ENCODE measurements at places on chromosomes 1 and 21. TPM values are rescaled to one million over a fixed set of nuclear protein-coding genes. Genes with fewer than 3 reads are reported as not detected.

- no peak for DNase-seq
- no peak overlapping the region for H3K4me3 ChIP-seq
- peaks cover 17% of the 10 kb centered on the region for H3K36me3 ChIP-seq
- peaks cover 94% of the 10 kb centered on the region for H3K4me1 ChIP-seq
Measured at GRCh38 chr1:109498161-109498801, 4.4 kb downstream of the CYB561D1 start.

GRCh38 chr1:232629250-232630046 lies 485 bp downstream of the SIPA1L2 start:
- peaks cover 28% of the 10 kb centered on the region for H3K4me1 ChIP-seq
- H3K27me3 ChIP-seq: no peaks in the 10 kb centered on the region
- H3K36me3 ChIP-seq: no peaks in the 10 kb centered on the region
- DNase-seq: no peak
- H3K27ac ChIP-seq: no peak overlapping the region

The LINGO4 gene
- total RNA-seq: 0.52 TPM

The APCS gene
- total RNA-seq: not detected

GRCh38 chr1:24155011-24155782 lies 12.3 kb upstream of the IL22RA1 start:
- no peaks in the 10 kb centered on the region for H3K36me3 ChIP-seq
- peaks cover 7% of the 10 kb centered on the region for H3K4me1 ChIP-seq
- H3K4me3 ChIP-seq: no peak overlapping the region
- no peak for DNase-seq

DNA sequence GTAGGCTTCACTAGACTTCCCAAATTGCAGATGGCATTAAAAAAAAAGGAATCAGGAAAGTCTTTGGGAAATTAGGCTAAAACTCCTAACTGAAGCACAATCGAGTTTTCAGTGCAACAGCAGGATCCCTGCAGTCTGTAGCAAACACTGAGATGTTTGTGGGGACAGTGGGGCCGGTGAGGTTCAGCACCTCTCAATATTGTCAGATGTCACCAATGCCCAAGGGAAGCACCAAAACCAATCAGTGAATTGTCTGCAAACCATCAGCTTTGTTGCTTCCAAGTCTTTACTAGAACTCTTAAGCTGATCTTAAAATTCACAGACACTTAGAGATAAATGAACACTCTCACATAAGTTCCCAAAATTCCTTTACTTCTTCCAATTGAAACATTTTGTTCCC lies 2.6 kb downstream of the ERG start:
- H3K36me3 ChIP-seq: no peaks in the 10 kb centered on the region
- no peaks in the 10 kb centered on the region for H3K27me3 ChIP-seq
- no peak overlapping the region for H3K27ac ChIP-seq

DNA sequence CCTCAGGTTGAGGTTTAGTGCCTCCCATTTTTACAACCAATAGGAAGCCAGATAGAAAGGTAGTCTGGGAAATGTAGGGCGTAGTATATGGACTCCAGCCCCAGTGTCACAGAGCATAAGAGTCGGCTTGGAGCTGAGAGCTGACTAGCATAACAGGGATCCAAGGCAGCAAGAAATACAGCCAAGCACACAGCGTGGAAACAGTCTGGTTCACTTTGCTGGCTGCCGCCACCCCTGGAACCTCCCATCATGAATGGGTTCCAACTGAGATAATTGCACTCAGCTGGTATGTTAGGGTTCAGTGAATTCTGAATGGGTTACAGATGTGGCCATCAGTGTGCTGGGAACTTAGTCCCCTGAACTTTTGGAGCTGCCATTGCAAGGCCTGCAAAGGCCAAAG lies 76.7 kb upstream of the GPR88 start:
- peaks cover 53% of the 10 kb centered on the region for H3K4me1 ChIP-seq
- H3K27me3 ChIP-seq: no peaks in the 10 kb centered on the region
- DNase-seq: no peak
- H3K4me3 ChIP-seq: no peak overlapping the region
- H3K27ac ChIP-seq: no peak overlapping the region

The TSPAN2 gene
- total RNA-seq: 1.3 TPM

DNA sequence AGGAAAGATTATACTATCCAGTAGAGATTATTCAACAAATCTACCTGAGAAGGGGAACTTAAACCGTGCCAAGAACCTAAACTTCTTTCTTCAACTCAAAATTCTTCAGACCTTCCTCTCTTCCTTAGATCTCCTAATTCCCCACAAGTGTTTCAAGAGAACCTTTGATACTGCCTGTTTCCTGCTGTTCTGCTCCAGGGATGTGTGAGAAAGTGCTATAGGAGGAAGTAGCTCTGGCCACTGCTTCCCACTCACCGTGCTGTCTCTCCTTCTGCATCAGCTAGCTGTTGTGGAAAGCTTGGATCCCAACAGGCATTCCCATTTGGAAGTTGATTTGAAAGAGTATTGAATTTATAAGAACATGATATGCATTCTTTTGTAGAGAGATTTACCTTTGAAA lies 4.5 kb upstream of the NOS1AP start:
- H3K27ac ChIP-seq: no peak overlapping the region
- H3K36me3 ChIP-seq: no peaks in the 10 kb centered on the region
- H3K27me3 ChIP-seq: peaks cover 9% of the 10 kb centered on the region
- DNase-seq: no peak

- peaks cover 5% of the 10 kb centered on the region for H3K4me1 ChIP-seq
- DNase-seq: no peak
- H3K27me3 ChIP-seq: peaks cover 2% of the 10 kb centered on the region
- H3K4me3 ChIP-seq: no peak overlapping the region
- no peak overlapping the region for H3K27ac ChIP-seq
Measured at GRCh38 chr1:212671342-212672031, 28.2 kb downstream of the BATF3 start.

- H3K27me3 ChIP-seq: no peaks in the 10 kb centered on the region
- no peaks in the 10 kb centered on the region for H3K4me1 ChIP-seq
- no peak overlapping the region for H3K4me3 ChIP-seq
- DNase-seq: no peak
- H3K27ac ChIP-seq: no peak overlapping the region
- no peaks in the 10 kb centered on the region for H3K36me3 ChIP-seq
Measured at GRCh38 chr1:100860397-100860991, 34.1 kb downstream of the EXTL2 start.

The NUP210L gene
- total RNA-seq: 0.23 TPM

GRCh38 chr1:232669981-232670747 lies 40.2 kb upstream of the SIPA1L2 start:
- no peak overlapping the region for H3K27ac ChIP-seq
- peaks cover 5% of the 10 kb centered on the region for H3K4me1 ChIP-seq
- H3K27me3 ChIP-seq: no peaks in the 10 kb centered on the region

The RNF223 gene
- total RNA-seq: not detected

GRCh38 chr1:37028981-37029617 lies 5.2 kb downstream of the GRIK3 start:
- no peak overlapping the region for H3K4me3 ChIP-seq
- no peaks in the 10 kb centered on the region for H3K27me3 ChIP-seq

DNA sequence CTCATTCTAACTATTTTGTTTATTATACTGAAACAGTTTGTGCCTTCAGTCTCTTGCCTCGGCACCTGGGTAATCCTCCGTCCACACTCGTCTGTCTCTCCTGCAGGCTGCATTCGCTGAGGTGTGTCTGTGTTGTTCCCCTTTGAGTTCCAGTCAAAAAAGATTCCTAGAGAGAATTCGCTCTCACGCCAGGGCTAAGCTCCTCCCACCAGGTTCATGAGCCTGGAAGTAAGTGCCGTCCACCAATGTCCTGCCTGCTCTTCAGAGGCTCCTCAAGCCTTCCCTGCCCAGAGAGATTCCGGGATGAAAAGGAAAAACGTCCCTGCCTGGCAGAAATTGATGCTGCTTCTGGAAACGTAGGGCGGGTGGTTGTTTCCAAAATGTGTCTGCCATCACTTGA lies 12.9 kb downstream of the KIAA2013 start:
- no peaks in the 10 kb centered on the region for H3K27me3 ChIP-seq
- no peaks in the 10 kb centered on the region for H3K4me1 ChIP-seq
- H3K27ac ChIP-seq: no peak overlapping the region
- no peak overlapping the region for H3K4me3 ChIP-seq
- H3K36me3 ChIP-seq: no peaks in the 10 kb centered on the region

The TNFAIP8L2 gene
- total RNA-seq: 49.7 TPM

- no peak overlapping the region for H3K4me3 ChIP-seq
- H3K27me3 ChIP-seq: no peaks in the 10 kb centered on the region
- no peaks in the 10 kb centered on the region for H3K36me3 ChIP-seq
- H3K4me1 ChIP-seq: no peaks in the 10 kb centered on the region
- no peak for DNase-seq
Measured at GRCh38 chr1:196590012-196590708, 18.1 kb downstream of the KCNT2 start.

The KIF17 gene
- total RNA-seq: not detected

The RAD54L gene
- total RNA-seq: 1.0 TPM

The PTPRU gene
- 0.38 TPM for total RNA-seq

The TFF3 gene
- not detected for total RNA-seq

DNA sequence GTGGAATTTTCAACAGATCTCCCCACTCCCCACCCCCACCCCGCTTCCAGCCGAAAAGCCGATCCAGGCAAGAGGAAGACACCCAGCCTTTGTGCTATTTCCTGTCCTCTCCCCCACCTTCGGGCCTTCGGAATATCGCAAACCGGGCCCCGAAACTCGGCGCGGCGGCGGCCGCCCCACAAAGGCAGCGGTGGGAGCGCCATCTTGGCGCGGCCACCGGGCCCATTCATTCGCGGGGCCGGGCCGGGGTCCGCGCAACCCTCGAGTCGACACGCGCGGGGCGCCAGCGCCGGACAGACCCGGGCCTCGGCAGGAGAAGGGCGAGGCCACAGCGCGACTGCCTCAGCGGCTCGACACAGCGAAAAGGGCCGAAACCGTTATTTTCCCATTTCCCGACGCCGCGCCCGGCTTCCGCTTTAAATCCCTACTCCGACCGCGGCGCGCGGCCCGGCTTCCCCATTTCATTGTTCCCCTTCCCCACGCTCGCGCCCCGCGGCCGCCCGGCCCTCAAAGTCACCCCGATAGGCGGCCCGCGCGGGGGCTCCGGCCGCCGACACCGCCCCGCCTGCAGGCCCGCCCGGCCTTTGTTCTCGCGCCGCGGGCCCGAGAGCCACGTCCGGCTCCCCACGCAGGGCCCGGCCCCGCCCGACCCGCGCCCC lies 911 bp downstream of the GNB1 start:
- peak; percentile 40 for DNase-seq
- peaks cover 66% of the 10 kb centered on the region for H3K4me1 ChIP-seq
- no peaks in the 10 kb centered on the region for H3K36me3 ChIP-seq
- H3K27ac ChIP-seq: peak overlapping the region; percentile 91

The TMEM82 gene
- not detected for total RNA-seq

- no peaks in the 10 kb centered on the region for H3K27me3 ChIP-seq
- DNase-seq: no peak
- no peaks in the 10 kb centered on the region for H3K36me3 ChIP-seq
- no peak overlapping the region for H3K4me3 ChIP-seq
- no peak overlapping the region for H3K27ac ChIP-seq
Measured at GRCh38 chr1:85289848-85290335, 13.5 kb upstream of the BCL10 start.

DNA sequence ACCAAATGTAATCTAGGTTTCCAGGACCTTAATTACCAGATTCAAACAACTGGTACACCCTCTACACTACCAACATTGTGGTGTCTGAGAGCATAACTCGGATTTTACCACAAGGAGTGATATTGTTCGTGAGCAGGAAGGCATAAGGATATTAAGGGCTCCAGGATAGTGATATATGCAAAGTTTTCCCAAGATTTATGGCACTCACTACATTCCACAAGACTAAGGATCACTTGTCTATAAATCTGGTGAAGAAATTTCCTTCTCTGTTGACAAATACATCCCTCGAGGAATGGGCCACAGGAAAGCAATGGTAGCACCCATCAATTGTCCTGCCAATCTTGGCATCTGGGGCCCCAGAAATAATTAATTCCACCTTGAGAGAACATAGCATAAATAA lies 43.1 kb upstream of the PLD5 start:
- no peak overlapping the region for H3K4me3 ChIP-seq
- no peaks in the 10 kb centered on the region for H3K27me3 ChIP-seq
- no peak overlapping the region for H3K27ac ChIP-seq
- no peaks in the 10 kb centered on the region for H3K4me1 ChIP-seq

DNA sequence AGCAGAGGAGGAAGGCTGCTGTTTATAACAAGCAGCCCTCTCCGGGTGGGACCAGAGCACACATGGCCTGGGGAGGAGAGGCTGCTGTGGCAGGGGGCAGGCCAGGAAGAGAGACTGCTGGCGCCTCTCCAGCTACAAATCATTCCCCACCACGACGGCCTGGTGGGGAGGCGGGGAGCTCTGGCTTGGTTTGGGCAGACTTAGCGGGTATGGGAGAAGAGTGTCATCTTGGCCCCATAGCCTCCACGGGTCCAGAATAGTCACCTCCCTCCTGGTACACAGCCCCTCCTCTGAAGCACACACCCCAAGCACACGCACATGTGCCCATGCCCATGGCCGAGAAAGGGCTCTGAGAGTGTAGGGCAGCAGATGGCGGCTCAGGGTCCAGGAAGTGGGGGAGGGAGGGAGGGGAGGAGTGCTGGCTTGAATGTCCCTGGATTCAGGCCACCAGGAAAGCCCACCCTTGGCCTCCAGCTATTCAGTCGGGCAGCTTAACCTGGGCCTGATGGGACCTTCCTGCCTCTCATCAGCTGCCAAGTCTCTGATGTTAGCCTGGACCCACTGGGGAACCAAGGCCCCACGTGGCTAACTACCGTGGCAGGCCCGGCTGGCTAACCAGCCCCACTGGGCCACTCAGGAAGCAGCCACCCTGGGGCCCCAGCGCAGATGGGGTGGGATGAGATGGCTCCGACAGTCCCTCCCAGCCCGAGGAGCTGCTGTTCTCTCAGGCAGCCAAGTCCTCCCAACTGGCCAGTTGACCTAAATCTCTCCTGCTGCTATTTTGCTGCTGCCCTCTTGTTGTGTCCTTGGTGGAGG lies 10.9 kb downstream of the LRP8 start:
- no peaks in the 10 kb centered on the region for H3K4me1 ChIP-seq
- H3K4me3 ChIP-seq: no peak overlapping the region
- no peak for DNase-seq
- H3K27ac ChIP-seq: no peak overlapping the region

DNA sequence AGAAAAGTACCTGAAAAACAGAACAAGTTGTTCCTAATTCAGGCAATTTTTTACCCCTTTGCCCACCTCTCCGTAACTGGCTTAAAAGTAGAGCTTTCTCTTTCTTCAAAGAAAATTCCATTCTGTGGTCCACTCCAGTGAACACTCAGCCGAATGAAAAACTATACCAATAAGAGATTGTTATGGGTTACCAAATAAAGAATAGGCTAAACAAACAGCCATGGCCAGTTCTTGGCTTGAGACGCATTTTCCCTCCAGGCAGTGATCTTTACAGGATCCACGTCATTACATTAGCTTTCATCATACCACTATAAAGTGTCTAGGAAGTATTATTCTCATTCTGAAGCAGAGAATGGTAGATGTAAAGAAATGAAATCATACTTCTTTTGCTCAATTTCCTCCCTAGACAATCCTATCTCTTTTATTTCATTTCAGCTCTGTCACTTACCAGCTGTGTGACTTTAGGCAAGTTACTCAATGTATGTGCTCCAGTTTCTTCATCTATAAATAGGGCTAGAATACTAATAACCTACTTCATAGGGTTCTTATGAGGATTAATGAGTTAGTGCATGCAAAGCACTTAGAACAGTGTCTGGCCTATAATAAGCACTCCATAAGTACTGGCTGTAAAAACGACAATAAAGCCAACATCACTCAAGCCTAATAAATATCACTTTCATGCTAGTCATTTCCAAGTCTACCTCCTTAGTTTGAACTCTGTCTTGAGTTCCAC lies 26.5 kb upstream of the TRIM45 start:
- H3K4me1 ChIP-seq: no peaks in the 10 kb centered on the region
- no peak for DNase-seq
- no peak overlapping the region for H3K27ac ChIP-seq

The AADACL4 gene
- not detected for total RNA-seq

All from CD4-positive, alpha-beta memory T cell (primary cell).